ENCODE measurements at places on chromosomes 7 and 10.

GRCh38 chr7:96088579-96088978 is 233.3 kb downstream of the SLC25A13 start:
- DNase-seq, result no peak

DNA sequence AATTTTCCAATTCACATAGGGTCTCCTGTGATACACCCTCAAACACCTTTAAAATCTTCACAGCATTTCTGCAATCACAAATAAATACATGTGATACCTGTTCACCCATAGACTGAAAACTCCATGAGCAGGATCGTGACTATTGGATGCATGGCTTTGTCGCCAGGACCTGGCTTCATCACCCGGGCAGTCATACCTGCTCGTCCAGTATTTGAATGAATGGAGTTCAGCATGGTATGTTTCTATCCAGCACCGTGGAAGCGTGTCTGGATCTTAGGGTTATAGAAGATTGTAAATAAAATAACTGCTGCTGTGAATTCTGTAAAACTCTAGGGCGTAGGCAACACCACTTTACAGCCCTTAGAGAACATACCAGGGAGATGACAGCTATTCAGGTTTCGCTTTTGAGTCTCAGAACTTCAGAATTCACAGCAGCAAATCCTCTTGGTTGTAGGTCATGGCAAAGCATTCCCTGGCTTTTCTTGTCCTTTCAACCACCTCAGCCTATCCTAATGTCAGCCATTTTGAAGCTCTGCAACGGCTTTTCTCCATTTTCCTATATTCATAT is 47.4 kb upstream of the USP6NL start:
- no peak for DNase-seq

DNA sequence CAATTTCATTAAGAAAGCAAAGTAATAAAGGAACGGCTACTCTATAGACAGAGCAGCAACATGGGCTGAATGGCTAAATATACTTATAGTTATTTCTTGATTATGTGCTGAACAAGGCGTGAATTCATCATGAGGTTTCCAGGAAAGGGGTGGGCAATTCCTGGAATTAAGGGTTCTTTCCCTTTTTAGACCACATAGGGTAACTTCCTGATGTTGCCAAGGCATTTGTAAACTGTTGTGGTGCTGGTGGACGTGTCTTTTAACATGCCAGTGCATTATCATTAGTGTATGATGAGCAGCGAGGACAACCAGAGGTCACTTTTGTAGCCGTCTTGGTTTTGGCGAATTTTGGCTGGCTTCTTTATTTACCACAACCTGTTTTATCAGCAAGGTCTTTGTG is 28.5 kb upstream of the ZMYND11 start:
- DNase-seq, result no peak

DNA sequence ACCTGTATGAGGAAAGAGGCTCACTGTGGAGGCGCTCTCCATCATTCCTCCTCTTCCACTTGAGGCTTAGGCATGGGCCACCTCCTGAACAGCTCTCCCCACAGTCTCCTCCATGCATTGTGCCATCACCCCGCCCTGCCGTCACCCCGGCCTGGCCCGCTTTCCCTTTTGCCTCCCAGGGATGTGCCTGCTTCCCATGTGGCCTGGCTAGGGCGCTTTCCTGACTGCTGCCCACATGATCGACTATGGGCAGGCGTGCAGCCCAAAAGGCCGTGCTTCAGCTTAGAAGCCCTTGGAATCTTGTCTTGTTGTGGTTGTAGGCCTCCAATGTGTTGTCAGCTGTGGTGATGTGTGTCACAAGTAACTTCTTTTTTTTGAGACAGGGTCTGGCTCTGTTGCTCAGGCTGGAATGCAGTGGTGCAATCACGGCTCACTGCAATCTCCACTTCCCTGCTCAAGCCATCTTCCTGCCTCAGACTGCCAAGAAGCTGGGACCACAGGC is 1.8 kb upstream of the ACTR3C start:
- DNase-seq, result no peak

GRCh38 chr7:139887992-139888481 is 59.0 kb downstream of the TBXAS1 start:
- DNase-seq, result no peak

DNA sequence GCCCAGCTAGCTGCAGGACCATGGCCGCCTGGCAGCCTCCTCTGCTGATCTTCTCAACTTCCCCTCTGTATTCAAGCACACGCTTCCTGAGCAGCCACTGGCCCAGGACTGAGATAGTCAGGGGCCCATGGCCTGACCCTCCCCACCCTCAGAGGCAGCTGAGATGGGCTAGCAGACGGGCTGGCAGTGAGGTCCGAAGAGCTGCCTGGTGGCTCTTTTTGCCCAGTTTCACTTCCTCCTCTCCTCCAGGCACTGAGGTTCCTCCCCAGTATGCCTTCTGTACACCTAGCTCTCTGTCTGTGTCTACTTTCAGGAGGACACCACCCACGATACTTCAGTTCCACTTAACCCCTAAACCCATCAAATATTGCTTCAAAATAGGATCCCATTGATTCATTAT is 395.6 kb downstream of the TNS3 start:
- DNase-seq, result no peak

DNA sequence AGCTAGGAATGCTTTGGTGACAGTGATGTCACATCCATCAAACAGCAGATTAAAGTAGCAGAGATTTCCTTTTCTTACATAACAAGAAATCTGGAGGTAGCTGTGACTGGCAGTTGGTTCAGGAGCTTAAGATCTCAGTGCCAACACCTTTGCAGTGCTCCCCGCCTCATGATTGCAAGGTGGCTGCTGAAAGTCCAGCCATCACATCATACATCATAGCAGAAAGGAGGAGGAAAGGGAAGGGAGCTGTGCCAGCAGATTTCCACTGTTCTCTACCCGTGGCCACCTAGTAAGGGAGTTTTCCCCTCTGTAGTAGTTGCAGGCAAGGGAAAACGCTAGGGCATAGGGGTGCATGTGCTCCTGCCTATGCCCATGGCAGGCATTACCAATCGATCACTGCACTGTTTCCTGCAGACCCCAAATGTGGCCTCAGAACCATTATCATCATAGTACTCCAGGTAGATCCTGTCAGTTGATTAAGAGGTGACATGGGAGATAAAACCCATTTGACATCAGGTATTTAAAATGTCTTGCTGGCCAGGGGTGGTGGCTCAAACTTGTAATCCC is 57.9 kb upstream of the GTF2IRD1 start:
- DNase-seq, result no peak

- DNase-seq, result no peak
These were observed 111.6 kb downstream of the MAD1L1 start for GRCh38 chr7:2120841-2121830.

All from activated naive CD4-positive, alpha-beta T cell (primary cell).